AG04449 (cell line): ENCODE measurements at places on chromosomes 3 and 15.

DNA sequence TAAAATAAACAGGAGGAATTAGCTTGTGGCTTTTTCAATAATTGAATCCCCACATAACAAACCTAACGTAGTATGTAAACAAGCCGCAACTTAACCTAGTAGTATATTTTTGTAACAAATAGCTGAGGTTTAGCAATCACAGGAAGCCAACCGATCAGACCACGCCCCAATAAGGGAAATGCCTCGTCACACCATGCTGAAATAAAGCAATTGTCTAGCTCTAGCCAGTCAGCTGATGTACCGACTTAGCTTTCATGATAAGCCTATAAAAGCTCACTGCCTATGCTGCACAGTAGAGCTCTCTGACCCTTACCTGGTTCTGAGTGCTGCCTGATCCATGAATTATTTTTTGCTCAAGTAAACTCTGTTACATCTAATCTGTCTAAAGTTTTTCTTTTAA is 208.9 kb downstream of the ROBO1 start:
- no peak for DNase-seq

- no peak for DNase-seq
These were observed 50.5 kb downstream of the THBS1 start for GRCh38 chr15:39631357-39631756.

DNA sequence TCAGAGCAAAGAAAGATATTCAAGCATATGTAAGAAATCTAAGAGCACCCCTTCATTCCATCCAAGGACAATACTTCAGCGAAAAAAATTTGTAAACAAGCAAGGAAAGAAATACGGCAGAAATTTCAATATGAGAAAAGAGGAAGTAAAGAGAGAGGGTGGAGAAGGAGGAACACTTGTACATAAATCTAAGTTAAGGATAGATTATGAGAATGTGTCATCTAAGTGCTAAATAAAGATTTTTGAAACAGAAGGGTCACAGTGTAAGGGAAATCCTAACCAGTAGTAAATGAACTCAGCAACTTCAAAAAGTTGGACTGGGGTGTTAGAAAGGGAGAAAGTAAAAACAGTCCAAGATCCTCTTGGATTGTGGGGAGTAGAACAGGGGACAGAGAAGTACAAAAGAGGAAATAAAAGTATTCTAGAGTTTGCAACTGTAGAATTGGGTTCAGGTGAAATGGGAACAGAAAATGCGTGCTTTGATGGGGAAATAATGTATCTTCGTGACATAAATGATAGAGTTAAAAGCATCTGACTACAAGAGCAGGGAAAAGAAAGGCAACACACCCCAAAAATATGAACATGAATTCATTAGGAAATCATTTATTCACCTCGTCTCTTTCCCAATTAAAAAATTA is 68.5 kb upstream of the ATP13A5 start:
- DNase-seq, result no peak

DNA sequence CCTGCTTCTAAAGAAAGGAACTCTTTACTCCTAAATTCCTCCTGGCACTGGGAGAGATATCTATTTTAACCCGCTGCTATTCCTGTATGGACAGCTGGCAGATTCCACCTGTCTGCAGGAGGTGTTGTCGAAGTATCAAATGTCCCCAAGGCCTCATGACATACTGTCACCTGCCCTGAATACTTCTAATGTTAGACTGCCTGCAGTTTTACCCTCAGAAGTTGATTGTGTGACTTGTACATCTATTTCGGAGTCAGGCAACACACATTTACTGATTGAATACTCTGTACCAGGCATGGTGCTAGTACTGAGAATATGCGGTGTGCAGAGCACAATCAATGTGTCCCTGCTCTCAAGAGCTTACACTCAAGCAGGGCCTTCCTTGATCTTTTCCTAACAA is 38.6 kb downstream of the PDZRN3 start:
- no peak for DNase-seq
